ENCODE measurements at places on chromosomes 4 and X.

DNA sequence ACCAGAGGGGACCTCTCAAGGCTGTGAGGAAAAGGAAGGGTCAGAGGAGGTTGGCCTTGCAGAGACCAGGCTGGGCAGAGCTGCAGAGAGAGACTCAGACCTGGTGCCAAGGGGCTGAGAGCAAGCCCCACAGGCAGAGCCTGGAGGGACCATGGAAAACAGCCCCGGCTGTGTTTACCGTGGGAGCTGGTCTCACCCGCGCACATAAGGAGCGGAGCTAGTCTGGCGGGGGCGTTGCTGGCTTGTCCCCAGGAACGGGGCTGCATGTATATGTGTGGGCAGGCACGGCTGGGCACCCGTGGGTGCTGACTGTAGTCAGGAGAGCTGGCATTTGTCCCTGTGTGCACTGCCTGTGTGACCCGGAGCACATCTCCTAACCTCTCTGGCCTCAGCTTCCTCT, 45.7 kb downstream of the C4orf50 start:
- no peak for DNase-seq

- DNase-seq, result no peak
Observed at GRCh38 chr4:169952236-169953002, 73.8 kb downstream of the MFAP3L start.

GRCh38 chr4:186701273-186701672, 22.4 kb downstream of the FAT1 start:
- no peak for DNase-seq

- DNase-seq, result no peak
Observed at GRCh38 chrX:38649221-38649620, 87.9 kb downstream of the TSPAN7 start.

DNA sequence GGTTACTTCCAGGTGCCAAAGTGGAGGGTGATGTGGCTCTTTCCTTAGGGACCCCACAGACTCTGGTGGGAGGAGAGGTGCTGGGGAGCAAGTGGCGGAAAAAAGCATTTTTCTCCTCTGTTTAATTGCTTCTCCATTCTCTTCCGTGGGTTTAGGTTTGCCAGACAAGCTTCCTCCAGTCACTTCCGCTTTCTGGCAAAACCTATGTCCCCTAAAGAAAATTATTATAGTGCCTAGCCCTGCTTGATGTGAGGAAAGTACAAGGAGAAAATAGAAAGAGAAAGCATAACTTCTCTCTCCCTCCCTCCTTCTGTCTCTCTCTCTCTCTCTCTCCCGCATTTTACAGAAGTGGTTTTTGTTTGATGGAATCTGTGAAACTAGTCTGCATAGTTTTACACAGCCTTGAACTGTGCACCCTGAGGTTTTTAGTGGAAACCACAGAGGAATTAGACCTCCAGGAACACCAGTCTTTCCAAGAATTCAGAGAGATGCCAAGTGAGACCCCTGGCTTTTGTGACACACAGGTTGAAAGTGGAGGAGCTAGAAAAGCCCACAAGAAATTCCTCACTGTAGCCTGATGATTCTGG, 231.1 kb upstream of the ANXA3 start:
- no peak for DNase-seq

DNA sequence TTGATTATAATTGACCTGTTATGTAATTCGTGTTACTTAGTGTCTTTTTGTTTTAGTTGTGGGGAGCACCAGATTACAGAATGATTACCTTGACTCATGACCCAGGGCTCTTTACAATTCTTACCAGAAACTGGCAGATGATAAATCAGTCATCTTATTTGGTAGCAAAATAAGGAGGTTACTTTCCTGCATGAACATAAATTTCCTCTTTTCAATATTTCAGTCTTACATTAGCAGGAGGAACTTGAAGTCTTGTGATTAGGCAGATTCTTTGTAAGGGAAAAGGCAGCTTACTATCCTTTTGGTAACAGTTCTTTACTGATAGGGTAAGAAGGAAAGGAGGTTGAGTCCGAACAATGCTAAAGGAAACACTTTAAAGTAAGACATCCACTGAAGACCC, 26.0 kb upstream of the SLC25A5 start:
- no peak for DNase-seq

All from CD4-positive, alpha-beta T cell treated with Interleukin-10 for 1 hour (primary cell).